ENCODE measurements at places on chromosomes 3 and 15. TPM values are rescaled to one million over a fixed set of nuclear protein-coding genes. Genes with fewer than 3 reads are reported as not detected.

The VGLL3 gene
- 3.6 TPM for total RNA-seq

The FBXW12 gene
- not detected for total RNA-seq

The ARPIN gene
- total RNA-seq = 11.3 TPM

DNA sequence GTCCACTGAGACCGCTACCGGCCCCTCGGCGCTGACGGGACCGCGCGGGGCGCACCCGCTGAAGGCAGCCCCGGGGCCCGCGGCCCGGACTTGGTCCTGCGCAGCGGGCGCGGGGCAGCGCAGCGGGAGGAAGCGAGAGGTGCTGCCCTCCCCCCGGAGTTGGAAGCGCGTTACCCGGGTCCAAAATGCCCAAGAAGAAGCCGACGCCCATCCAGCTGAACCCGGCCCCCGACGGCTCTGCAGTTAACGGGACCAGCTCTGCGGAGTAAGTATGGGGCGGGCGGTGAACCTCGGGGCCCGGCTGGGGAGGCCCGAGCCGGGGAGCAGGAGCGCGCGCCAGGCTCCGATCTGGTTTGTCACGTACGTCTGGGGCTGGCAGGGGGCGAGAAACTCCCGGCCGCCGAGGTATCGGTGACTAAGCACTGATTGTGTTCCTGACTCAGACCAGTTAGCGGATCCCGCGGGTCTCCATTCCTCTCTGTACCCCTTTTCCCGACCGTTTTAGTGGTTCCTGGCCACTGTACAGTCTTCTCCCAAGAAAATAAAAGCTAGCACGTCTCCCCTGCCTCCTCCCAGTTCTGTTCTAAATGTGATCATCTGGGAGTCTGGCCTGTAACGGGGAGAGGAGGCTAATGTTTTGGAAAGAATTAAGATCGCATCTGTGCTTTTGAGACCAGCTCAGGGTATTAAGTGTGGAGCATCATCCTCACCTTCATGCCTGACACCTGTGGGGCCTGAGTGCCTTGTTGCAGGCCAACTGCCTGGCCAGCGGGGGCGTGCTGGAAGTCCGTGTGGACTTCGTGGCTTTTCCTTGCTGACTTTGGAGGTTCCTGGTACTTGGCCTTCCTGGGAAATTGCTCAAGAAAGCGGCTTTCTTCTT lies 691 bp downstream of the MAP2K1 start:
- peak; percentile 78 for DNase-seq

DNA sequence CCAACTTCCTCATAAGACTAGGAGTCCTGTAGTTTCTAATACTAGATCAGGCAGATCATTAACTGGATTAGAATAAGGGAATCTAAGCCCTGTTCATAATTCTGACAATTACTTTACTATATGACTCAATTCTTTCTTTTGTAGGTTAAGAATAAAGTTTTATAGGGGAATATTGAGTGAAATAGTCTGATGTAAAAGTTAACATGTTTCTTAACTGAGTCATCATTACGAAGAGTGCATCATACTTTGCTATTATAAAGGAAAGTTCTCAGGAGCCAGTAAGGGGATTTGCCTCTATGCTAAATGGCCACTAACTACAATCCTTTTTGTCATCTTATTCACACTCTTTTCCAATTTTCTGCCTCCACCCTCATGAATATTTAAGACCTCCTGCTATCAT lies 63.1 kb downstream of the POLQ start:
- no peak for DNase-seq

DNA sequence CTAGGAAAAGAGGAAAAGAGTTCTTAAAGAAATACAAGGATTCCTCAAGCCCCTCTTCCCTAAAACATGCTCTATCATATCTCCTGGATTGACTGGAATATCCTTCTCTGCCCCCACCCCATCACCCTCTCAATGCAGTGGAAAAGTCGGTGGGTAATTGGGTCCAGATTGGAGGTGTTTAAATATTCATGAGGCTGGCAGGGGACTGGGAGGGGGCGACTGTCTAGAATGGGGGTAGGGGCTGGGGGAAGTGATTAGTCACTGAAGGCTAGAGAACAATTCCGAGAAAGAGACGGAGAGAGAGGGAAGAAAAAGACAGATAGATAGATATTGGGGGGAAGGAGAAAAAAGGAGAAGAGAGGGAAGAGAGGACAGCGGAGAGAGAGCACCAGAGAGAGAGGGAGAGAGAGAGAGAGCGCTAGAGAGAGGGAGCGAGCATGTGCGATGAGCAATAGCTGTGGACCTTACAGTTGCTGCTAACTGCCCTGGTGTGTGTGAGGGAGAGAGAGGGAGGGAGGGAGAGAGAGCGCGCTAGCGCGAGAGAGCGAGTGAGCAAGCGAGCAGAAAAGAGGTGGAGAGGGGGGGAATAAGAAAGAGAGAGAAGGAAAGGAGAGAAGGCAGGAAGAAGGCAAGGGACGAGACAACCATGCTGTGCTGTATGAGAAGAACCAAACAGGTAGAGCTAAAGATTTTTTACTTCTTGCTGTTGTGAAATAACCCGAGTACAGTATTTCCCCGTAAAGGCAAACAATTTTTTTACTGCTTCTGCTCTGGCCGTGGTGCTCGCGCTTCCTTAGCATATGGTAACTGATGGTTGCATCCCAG lies at the start of gene GAP43:
Gene GAP43 (plus strand): TSS at position 467 of the 825 bp plus-strand sequence. CDS start 180 bp downstream, at position 647.
- peak; percentile 49 for DNase-seq

- DNase-seq = no peak
Measured at GRCh38 chr15:63906266-63906584, 72.5 kb upstream of the HERC1 start.

DNA sequence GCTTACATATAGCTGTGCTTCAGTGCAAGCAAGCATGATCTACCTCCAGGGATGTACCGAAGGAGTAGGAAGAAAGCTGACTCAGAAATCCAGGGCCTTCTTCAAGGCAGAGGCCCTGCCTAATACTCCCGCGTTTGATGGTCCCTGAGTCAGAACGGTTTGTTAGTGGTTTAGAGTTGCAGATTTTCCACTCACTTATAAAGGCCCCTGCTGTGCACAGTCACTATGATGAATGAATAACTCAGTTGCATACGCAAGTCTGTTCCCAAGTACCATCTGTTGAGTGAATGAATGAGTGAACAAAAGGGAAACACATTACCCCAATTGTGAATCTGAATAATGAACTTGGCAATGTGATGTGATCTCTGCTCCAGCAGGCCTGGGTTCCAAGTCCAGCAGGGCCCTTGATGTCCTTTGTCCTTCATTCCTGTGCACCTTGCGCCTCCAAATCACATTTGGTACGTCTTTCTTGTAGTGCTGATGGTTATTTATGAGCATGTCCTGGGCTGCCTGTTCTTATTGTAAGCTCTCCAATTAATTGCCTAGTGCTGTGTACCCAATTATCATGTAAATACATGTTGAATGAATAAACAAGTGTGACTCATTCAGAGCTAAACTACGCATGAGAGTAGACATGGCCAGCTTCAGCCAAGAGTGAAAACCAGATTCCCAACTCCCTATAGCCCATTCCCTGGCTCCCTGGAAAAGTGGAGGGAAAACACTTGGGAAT lies 85.3 kb upstream of the LIMD1 start:
- no peak for DNase-seq

DNA sequence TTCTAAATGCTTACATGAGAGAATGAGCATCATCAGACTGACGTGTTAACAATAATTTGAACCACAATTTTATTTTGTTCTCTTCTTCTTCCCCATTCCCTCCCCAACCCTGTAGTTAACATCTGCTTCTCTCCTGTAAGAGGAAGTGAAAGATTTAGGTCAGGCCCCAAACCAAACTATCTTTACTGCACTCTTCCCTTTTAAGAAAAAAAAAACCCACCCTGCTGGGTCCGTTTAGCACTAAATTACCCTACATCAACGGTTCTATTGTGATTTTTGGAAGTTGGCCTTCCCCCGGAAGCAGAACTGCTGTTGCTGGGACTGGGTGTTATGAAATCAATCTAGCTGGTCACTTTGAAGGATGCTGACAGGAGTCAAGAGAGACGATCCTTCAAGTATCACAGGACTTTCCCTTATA lies 49.4 kb downstream of the NFKBIZ start:
- DNase-seq = no peak

DNA sequence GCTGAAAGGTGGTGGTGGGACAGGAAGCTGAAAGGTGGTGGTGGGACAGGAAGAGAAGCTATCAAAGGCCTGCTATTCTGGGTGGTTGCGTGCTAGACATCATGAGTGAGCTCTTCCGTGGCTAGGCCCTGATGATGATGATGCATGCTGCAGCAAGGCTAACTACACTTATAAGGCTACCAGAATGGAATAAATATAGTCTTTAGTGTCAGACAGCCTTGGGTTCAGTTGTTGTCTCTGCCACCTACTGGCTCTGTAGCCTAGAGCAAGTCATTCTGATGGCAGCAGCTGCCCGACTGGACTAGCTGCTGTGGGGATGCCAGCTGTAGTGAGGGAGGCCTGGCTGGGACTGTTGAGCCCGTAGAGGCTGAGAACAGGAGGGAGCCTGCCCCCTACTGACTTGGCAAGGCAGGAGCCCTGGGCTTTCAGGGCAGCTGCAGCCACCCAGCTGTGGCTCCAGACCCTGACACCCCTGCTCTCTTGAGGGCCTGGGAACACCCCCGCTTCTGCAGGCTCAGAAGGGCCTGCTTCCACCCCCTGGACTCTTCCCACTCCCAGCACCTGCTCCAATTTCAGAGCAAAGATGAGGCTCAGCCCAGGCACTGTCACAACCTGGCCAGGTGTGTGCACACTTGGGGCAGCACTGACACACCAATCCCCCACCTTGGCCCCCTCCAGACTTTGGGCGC lies 21.4 kb upstream of the ZBED2 start:
- DNase-seq = no peak

DNA sequence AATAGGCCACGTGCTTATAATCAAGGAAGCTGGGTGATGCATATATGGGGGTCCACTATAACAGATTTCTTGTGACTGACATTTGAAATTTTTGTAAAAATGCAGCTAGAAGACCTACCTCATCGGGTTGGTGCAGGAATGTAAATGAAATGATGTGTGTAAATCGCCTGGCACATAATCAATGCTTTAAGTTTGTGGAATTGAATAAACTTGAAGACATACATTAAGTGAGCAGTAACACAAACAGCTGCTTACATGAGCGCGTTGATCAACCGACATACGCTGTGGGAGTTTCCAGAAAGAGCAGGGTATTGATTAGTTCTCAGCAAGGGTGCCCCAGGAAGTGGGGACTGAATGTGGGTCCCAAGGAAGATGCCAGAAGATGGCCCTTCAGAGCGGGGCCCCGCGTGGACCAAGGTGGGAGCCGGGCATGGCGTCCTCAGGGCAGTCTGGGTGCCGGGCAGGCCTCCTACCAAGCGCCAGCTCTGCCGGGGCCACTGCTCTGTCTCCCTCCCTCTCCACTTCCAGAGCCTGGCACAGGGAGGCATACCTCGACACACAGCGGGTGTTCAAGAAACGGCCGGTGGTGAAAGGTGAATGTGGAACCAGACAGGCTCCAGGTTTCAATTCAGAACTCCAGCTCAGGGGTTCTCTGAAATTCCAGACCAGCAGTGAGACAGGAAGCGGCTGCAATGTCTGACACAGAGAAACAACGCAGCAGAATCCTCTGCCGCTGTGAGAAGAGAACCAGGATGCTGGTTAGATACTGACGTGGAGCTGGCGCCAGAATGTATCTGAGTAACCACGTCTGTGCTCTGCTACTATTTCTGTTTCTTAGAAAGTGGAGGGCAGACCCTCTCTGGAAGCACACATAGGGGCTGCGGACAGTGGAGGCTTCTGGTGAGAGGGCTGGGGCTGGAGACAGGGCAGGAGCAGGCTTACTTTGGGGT lies 12.6 kb downstream of the BFSP2 start:
- peak; percentile 43 for DNase-seq

DNA sequence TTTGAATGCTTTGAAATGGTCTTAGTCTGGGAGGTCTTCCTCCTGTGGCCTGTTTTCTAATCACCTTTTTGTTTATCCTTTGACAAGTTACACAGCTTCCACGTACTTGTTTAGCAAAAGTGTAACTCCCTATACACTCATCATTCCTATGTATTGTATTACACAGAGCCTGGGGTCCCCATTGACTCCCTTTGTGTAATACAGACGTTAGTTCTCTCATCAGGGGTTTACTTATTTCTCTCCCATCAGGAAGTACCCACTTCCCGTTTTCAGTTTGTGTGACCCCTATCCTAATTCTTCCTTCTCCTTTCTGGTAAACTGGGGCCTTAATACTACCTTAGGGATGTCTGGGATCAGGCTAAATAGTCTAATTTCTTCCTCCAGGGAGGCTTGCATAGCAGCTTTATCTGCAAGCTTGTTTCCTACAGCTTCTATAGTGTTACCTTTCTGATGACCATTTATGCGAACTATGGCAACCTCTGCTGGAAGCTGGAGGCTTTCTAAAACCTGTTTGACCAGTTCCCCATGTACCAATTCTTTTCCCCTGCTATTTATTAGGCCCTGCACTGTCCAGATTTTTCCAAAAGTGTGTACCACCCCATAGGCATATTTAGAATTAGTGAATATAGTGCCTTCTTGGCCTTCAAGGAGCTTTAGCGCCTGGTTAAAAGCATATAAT lies 22.4 kb downstream of the ARL8B start:
- no peak for DNase-seq

DNA sequence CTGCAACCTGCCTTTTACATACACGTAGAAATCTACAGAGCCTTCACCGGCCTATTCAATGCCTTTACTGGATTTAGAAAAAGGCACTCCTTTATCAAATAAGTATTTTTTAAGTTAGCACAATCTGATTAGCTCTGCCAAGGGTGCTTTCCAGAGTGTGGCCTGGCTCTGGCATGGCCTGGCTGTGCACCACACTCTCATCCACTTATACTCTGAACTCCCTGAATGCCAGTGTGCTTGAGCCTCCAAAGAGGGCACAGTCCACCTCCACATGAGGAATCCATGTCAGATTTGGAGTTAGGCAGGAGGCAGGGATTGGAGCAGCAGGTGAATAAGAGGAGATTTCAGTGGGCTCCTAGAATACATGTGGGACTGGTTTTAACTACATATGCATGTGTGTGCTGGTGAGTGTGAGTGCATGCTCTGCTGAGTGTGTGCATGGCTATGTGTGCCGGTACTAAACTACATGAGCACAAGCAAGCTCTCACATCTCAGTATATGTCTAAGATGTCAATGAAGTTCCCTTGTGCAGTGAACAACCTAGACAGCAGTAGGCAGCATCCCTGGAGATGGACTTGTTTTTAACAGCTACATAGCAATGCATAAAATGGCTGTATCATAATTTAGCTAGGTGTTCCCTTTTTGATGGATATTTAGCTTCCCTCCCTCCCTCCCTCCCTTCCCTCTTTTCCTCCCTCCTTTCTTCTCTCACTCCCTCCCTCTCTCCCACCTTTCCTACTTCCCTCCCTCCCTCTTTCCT lies 17.8 kb upstream of the ZFAND6 start:
- no peak for DNase-seq

DNA sequence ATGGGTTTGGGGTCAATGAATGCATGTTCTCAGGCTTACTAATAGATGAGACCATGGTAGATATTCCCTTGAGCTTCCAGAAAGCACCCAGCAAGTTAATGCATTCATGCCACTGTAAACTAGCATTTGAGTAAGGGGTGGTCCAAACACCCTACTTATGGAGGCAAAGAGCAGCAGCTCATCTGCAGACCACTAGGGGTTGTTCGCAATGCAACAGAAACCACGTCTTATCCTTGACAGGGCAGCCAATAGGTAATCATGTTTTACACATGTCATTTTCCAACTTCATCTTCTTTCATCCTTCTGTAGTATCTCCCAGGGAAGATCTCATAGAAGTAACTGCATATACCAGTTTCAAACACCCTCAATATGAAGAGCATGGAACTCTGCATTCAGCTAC lies 330.2 kb downstream of the RORA start:
- DNase-seq = no peak

GRCh38 chr3:31147550-31147949 lies 253.1 kb upstream of the GADL1 start:
- DNase-seq = no peak
